ENCODE measurements at places on chromosomes 12 and 14.
A peak's percentile ranks its signal among the peaks of the same experiment; 100 is the strongest.

- DNase-seq: no peak
These were observed at the start of gene BATF for GRCh38 chr14:75522224-75522982. TSS of gene BATF (plus strand) at chr14:75522469. CDS start at chr14:75522683, 214 bp downstream.

GRCh38 chr12:42854826-42855225 lies 265.3 kb upstream of the PRICKLE1 start:
- no peak for DNase-seq

- DNase-seq: no peak
These were observed 40.8 kb downstream of the GPR65 start for GRCh38 chr14:88045705-88046104.

DNA sequence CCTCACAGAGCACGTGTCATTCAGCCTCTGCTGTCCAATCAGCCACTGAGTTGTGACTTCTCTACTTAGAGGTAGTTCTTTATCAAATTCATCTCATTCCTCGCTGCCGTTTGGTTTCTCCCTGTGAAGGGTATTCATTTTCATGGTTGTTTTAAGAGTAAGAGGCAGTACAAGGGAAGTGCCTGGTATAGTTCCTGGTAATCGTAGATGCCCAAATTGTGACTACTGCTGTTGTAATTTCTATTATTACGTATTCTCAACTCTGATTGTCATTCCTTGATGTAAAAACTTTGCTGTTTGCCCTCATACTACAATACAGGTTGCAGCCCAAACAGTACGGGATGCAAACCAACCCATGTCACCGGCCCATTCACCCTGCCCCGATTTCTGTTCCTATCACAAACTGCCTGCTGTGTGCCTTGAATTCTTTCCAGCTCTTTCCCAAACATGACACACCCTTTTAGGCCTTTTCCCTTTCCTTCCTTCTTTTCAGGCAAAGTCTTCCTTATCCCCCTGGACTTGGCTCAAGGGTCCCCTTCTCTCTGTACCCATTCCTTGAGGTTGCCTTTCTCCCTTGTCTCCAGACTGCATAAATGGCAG lies 93.0 kb downstream of the SLC25A47 start:
- DNase-seq: no peak

GRCh38 chr12:16587514-16587913 lies 18.4 kb downstream of the LMO3 start:
- DNase-seq: no peak

- no peak for DNase-seq
These were observed 24.1 kb downstream of the FLVCR2 start for GRCh38 chr14:75602503-75602902.

- DNase-seq: no peak
These were observed 20.2 kb downstream of the KRT8 start for GRCh38 chr12:52884526-52885293.

GRCh38 chr12:122014781-122015180 lies 6.9 kb upstream of the BCL7A start:
- no peak for DNase-seq

GRCh38 chr12:107404981-107405380 lies 280.6 kb upstream of the PWP1 start:
- DNase-seq: peak; percentile 32

GRCh38 chr12:40993158-40993557 lies 195.0 kb upstream of the PDZRN4 start:
- no peak for DNase-seq

DNA sequence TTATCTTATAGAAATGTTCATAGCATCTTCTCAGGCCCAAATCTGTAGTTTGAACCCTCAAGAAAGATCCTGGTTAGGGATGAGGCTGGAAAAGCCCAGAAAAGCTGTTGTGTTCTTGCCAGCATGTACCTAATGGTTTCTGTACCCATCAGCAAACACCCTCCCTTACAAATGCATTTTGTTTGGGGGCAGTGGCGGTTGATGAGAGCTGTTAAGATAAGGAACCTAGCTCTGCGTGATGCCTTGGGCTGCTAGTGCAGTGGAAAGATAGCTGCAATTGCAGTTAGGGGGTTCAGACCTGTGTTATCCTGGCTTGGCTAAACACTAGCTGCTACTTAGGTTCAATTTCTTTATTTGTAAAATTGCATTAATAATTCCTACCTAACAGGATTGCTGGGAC lies 3.6 kb downstream of the TPH2 start:
- DNase-seq: no peak

- DNase-seq: no peak
These were observed 47.0 kb upstream of the OR6J1 start for GRCh38 chr14:22691171-22691570.

- DNase-seq: no peak
These were observed 37.0 kb downstream of the B4GALNT3 start for GRCh38 chr12:496736-497135.

DNA sequence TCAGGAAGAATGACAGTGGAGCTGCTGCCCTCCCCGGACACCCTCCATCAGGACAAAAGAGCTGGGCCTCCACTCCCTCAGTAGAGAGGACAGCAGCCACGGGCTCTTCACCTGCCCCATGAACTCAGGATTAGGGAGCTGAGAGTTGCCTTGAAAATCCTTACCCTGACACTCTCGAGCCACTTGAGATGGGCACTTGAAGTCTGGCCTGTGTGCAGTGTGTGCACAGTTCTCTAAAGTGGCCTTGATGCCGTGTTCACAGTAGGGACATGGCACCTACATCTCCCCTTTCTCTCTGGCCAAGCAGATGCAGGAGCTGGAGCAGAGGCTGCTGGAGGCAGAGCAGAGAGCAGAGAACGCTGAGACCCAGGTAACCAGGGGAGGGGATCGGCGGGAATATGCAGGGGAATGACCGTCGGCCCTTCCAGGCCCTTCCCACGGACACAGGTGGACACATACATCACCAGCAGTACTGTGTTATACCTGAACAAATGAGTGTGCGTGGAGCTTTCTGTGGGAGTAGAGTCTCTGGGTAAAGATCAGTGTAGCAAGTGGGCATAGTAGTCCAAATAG lies 22.5 kb downstream of the PLEKHH1 start:
- no peak for DNase-seq

GRCh38 chr14:24255931-24256711 lies 6.9 kb downstream of the TGM1 start:
- no peak for DNase-seq

DNA sequence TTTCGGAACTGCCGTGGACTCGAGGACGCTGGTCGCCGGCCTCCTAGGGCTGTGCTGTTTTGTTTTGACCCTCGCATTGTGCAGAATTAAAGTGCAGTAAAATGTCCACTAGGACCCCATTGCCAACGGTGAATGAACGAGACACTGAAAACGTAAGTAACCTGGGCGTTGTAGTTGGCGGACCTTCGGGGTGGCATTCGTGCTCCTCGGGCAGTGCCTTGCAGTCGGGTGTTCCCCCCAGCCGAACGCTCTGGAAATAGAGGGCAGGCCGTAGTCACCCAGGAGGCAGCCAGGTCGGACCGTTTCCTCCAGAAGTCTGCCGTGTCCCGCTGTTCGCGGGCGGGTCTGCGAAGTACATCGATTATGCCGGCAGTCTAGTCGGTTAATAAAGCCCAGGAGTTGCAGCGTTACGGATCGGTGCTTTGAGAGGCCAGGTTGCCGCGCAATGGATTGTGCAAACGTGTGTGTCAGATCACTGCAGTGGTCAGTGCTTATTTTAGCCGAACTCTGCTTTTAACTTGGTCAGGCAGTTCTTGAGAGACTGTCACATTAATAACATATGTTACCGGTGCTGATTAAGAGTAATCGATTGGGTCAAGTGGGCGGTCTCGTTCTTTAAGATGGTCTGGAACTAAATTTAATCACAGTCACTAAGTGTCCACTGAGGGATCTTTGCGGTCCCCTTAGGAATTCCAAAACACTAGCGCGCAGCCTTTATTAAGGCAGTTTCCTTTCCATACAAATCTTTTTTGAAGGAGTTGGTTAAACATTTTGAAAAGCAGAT lies 906 bp downstream of the MARK3 start:
- DNase-seq: no peak

- DNase-seq: no peak
These were observed 222.3 kb upstream of the NAV3 start for GRCh38 chr12:77608271-77608824.

GRCh38 chr12:23899434-23899833 lies 50.0 kb downstream of the SOX5 start:
- DNase-seq: no peak

DNA sequence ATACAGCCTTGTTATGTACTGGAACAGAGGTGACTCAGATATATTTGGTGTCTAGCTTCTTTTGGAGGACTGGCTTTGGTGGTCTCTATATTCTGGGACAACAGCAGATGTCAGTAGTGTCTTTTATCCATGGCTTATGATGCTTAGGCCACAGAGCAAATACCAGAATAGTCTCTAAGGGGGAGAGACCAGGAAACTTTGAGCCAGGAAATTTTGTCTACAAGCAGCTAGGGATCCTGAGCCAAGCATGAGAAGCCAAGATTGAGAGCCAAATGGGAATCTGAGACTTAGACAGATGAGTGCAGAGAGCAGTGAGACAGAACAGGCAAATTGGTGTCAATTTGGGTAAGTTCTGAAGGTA lies 28.4 kb upstream of the PTPRR start:
- DNase-seq: no peak

GRCh38 chr12:124278389-124279101 lies 16.3 kb upstream of the RFLNA start:
- DNase-seq: no peak

DNA sequence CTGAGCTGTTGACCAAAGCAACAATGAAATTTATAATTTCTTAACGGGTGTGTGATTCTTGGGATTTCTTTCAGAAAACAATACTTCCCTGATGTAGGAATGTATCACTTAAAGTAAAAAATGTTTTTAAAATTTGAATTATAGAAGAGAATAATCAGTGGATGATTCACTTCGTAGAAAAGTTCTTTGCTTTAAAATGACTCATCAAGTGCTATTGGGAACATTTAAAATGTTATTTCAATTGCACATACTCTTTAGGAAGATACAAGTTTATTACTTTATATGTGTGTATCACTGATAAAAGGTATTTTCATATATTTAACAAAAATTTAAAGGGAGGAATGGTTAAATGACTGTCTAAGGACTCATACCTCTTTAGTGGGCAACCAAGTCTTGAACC lies 155.3 kb downstream of the PDE3A start:
- no peak for DNase-seq

DNA sequence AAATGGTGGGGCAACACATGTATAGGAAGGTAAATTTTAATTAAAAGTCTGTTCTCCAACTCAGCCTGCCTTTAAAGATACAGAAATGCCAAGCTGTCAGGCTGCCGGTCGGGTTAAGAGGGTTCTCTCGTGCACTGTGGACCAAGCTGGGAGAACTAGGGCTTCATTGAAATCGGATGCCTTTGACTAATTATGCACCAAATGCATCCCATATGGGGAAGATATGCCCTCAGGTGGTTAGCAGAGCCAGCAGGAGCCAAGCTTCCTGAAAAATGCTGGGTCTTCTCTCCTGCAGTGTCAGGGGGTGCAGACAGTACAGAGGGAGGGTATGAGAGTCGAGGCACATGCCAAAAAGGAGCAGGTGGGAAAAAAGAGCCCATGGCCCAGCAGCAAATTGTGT lies 236.1 kb downstream of the CACNA1C start:
- no peak for DNase-seq

DNA sequence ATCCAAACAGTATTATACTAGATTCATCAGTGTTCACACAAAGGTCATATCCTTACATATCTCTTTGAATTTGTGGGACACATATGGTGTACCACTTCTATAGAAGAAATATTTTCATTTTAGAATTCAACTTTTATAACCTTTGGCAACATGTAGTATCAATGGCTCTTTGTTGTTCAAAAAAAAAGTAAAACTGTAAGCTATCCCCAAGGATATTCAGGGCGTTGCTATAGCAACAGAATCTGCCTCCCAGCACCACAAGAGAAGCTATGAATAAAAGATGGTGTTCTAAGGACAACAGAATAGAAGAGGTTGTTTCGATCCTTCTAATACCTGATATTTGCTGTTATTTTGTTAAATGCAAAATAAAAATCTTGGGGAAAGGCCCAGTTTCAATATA lies 139.3 kb downstream of the BRMS1L start:
- DNase-seq: no peak

GRCh38 chr12:108768591-108769500 lies 37.5 kb upstream of the CORO1C start:
- peak; percentile 90 for DNase-seq

DNA sequence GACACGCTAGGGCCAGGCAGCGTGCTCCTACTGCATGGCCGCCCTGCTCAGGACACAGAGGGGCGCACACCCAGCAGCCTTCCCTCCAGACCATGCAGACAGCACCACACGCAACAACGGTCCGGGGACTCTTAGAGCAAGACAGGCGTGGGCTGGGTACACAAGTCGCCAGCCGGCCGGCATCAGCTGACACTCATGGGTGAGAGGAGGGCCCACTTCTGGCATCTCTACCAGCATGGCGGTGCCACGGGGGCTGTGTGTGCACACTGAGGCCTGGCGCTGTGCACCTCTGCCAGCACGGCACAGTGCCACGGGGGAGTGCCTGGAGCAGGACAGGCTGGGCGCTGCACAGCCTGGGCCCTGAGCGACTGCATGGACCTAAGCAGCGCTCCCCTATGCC lies 6.7 kb upstream of the BTBD6 start:
- no peak for DNase-seq

DNA sequence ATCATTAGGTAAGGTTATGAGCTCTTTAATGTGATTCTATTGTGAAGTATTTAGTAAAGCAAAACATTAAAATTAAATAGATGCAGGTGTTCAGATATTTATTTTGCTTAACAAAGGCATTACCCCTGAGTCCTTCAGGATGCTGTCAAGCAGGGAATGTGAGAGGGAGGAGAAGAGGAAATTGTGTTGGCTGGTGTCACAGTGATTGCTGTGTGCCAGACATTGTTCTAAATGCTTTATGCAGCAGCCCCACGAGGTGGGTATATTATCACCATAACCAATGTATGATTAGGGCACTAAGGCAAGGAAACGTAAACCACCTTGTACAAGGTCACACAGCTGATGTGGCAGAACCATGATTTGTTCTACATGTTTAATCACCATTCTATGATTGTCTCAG lies 80.1 kb downstream of the STAB2 start:
- no peak for DNase-seq

GRCh38 chr14:90547968-90548367 lies 151.1 kb downstream of the CALM1 start:
- no peak for DNase-seq
